ENCODE measurements at places on chromosomes 4 and X.

GRCh38 chrX:13780868-13781427 is 35.9 kb downstream of the GPM6B start:
- DNase-seq: no peak

DNA sequence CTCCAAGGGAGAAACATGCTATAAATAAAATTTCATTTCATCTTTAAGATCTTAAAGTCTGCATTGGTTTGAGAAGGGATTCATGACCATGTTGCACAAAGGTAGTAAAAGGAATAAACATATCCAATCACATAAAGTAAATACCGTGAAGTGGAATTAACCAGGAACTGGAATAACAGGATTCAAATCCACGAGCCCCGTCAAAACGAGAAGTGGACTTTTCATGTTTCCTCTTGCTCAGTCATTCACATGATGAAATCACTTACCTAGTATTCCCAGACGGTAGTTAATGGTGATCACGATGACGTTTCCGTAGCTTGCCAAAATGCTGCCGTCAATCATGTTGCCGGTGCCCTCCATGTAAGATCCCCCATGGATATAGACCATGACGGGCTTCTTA is 199.7 kb downstream of the NLGN4X start:
- no peak for DNase-seq

DNA sequence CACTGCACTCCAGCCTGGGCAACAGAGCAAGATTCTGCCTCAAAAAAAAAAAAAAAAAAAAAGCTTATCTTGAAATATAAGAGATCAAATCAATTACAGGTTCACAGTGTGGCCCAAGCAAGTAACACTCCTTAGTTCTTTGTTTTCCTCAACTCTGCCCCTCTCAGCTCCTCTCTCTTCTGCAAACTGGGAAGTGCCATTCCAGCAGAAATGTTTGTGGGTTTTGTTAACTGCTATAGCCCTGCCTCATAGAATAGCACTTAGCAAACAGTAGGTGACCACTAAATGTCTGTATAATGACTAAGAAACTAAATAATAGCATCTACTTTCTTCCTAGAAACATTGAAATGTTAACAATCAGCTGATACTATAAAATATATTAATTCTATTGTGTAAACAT is 160.0 kb upstream of the NAP1L5 start:
- no peak for DNase-seq

GRCh38 chrX:109600237-109600651 is 24.7 kb downstream of the KCNE5 start:
- DNase-seq: peak; percentile 39

DNA sequence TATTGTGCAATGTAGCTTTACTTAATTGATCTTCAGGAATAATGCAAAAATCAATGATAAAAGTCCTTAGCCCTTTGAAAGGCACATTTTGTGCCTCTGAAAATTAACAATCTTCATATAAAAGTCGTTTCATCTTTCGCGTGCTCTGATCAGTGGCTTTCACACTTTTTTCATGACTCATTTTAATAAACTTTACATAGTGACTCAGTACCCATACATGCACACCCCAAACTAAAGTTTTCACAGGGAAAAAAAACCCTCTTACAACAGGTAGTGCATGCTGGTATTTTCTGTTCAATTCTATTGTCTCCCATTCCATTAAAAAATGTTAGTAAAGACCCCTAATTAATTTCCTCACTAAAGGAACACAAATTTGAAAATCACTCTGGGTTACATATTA is 21.5 kb downstream of the RWDD4 start:
- peak; percentile 36 for DNase-seq
